ENCODE measurements at places on chromosomes 4 and X. TPM values are rescaled to one million over a fixed set of nuclear protein-coding genes. Genes with fewer than 3 reads are reported as not detected.

The HSPA4L gene
- total RNA-seq = 5.6 TPM

The UFSP2 gene
- 37.3 TPM for total RNA-seq

- DNase-seq = no peak
Observed at GRCh38 chrX:143853488-143853887, 30.4 kb upstream of the UBE2NL start.

DNA sequence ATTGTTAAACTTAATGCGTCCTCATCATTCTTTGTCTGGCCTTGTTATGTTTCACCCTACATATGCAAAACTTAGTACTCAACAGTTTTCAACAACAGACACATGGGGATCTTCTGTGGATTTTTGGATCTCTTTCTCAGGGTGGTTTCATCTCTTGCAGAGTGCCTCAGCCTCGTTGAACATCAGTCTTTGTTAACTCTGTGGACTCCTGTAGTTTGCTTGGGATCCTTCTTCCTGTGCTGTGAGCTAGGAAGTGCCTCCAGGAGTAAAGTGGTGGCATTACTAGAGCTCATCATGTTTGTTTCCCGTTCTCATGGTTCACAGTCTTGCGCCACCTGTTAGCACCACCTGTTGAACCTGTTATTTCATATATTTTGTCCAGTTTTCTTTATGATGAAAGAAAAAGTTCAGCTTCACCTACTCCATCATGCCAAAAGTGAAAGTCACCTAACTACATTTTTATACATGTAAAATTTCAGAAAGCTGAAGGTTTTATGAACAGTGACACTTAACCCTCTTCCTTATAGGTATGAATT is 27.5 kb upstream of the NDUFC1 start:
- DNase-seq = no peak

The CNKSR2 gene
- 2.3 TPM for total RNA-seq

DNA sequence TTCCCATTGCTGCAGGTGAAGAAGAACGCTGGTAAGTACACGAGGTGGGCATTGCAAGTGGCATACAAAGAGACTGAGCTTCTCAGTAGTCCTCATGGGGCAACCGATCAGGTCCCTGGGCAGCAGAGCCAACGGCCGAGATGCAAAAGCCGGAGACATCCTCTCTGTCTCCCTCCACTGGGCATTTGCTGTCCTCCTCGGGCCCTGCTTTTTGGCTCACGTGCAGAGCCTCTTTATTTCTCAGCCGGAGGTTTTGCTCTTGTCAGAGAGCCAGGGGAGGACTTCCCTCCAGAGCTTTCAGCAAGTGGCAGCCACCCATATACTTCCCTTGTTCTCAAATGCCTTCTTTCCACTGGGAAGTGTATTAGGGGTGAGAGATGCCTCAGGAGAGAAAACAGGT is 18.0 kb downstream of the STARD8 start:
- no peak for DNase-seq

The IL2RG gene
- 5.6 TPM for total RNA-seq

- no peak for DNase-seq
Observed at GRCh38 chr4:62288808-62289541, 1088.8 kb downstream of the ADGRL3 start.

- no peak for DNase-seq
Observed at GRCh38 chr4:103012551-103012950, 7.0 kb downstream of the SLC9B1 start.

The CFI gene
- 21.3 TPM for total RNA-seq
